Stimulated activated CD8-positive, alpha-beta memory T cell treated with anti-CD3 and anti-CD28 coated beads, Interleukin-7, amount 100 ng/mL, for 4 hours (primary cell): ENCODE measurements at places on chromosomes 6 and 20.

DNA sequence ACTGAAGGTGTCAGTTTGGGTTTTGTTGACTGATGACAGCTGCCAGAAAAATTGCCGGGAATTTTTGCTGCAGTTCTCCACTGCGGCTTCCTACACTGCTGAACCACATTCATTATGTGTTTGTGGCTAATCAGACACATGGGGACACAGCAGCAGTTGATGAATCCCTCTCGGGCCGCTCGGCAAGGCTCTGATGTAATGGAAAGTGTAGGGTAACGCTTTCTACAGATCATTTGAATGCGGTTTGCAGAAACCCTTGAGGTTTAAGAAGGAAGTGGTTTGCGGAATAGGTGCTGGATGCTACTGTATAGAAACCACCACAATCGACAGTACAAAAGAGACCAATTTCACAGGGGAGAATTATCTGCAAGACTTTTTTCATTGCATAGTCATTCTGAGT, 138.7 kb upstream of the SASH1 start:
- peak; percentile 46 for DNase-seq

DNA sequence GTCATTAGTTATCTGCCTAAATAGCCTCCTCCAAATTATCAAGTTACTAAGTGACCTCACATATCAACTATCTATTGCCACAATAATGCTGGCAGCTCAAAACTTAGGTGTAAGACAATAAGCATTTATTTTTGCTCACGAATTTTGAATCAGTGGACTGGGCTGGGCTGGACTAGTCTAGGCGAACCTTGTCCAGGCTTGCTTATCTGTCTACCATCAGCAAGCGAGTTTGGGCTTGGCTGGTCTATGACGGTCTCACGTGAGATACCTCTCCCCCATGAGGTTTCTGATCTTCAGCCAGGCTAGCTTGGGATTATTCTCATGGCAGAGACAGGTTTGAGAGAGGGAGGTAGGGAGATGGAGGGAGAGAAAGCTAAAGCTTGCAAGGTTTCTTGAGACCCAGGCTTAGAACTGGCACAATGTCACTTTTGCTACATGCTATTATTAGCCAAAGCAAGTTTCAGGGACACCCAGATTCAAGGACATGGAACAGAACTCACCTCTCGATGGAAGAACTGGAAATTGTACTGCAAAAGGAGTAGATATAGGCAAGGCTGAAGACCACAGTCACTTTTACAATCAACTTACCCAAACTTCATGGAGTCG, 80.9 kb downstream of the WASF1 start:
- no peak for DNase-seq

DNA sequence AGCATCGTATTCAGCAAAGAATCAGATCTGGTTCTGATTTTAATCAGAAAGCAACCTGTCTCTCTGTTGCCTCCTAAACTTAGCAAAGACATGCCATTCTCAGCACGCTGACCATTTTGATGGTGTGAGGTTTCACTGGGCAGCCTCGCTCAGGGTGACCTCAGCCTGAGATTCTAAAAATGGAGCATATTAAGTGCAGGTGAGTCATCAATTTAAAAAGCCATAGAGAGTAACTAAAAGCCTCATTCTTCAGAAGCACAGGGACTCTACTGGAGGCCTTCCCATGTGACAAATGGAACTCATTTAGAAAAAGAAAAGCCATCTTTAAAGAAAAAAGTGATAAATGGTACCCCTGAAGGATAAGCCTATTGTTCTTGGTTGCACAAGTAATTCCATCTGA, 91.3 kb downstream of the FILIP1 start:
- DNase-seq: no peak

- no peak for DNase-seq
Measured at GRCh38 chr6:13668291-13668928, 43.2 kb downstream of the RANBP9 start.

DNA sequence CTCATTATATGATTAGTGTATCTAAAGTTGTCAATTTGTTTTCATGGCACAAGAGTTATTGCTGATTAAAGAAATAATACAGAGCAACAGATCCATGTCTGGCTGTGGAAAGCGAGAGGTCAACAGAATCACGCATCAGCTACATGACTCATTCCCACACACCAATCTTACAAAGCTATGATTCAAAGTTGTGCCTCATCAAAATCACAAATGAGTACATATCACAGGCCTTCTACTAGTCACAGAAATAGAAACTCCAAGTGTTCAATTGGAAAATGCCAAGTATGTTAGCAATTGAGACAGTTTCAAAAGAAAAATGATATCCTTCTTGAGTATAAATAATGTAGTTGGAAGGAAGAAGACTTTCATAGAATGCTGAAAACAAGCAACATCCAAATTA, 57.8 kb upstream of the NKAIN2 start:
- no peak for DNase-seq
